ENCODE measurements at places on chromosomes 1 and 21.

DNA sequence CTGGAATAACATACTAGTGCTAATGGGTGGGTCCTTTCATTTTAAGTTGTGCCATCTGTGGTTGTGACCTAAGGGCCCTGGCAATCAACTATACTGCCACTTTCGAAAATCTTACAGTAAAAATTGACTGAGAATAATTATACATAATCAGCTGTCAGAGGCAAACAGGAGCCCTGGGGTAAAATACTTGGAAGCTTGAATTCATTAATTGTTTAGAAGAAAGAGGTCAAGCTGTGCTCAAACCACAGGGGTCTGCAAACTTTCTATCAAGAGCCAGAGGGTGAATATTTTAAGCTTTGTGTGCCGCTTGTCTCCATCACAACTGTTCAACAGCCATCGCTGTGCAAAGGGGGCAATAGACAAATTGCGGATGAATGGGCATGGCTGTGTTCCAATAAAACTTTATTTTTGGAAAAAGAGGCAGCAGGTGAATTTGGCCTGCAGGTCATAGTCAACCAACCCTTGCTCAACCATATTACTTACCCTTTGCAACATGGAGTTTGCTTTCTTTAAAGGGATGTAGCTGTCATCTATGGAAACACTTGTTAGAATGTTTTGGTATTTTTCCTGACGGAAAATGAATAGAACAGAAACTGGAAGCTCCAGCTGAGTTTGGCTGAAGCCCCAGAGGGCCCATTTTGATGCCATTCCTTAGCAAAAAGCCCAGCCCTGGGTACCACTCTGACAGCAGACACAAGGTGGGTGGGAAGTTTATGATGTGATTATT lies 35.7 kb upstream of the USP1 start:
- DNase-seq = no peak

DNA sequence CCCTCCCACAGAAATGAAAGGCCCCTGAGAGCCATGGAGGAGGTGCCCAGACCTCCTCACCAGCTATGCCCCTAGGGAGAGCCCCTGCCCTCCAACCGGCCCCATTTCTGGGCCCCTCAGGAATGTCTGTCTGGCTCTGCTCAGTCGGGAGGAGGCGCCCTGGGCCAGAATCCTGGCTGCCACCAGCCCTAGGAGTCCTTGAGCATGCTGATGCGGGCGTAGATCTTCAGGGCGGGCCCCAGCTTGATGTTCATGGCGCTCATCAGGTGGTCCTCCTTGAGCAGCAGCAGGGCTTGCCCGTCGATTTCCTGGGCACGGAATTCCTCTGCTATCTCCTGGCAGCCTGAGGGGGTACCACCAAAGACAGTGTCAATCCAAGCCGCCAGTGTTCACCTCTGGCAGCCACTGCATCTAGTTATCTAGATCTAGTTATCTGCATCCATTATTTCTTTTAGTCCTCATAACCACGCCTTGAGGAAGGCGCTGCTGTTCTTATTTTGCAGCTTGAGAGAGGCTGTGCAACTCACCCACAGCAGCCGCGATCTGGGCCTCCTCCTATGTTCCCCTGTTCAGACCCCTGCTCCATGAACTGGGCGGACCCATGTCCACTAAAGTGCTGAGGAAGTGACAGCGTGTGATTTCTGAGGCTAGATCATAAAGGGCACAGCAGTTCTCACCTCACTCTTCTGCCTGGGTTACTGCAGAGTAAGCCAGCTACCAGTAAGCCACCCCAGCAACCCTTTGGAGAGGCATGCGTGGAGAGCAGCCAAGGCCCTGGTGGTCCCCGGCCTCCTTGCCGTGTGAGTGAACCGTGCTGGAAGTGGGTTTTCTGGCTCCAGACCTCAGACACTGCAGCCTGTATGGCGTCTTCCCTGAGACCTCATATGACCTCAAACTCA lies 4.0 kb upstream of the A3GALT2 start:
- no peak for DNase-seq

DNA sequence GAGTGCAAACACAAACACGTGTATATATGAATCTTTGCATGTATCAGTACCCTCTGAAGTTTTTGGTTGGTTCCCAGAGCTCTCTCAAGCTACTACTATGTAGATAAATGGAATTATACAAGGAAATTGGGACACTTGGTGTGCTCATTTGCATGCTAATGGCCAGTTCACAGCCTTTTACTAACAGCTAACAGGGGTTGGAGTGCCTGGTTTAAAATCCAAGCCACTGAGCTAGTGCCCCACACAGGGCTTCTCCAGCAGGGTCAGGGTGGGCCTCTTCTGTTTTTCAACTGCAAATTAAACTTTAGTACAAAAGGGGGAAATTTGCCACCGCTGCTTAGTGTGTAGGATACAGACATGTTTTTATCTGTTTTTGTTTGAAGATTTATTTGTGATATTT lies 121.0 kb downstream of the ATP5PO start:
- no peak for DNase-seq

DNA sequence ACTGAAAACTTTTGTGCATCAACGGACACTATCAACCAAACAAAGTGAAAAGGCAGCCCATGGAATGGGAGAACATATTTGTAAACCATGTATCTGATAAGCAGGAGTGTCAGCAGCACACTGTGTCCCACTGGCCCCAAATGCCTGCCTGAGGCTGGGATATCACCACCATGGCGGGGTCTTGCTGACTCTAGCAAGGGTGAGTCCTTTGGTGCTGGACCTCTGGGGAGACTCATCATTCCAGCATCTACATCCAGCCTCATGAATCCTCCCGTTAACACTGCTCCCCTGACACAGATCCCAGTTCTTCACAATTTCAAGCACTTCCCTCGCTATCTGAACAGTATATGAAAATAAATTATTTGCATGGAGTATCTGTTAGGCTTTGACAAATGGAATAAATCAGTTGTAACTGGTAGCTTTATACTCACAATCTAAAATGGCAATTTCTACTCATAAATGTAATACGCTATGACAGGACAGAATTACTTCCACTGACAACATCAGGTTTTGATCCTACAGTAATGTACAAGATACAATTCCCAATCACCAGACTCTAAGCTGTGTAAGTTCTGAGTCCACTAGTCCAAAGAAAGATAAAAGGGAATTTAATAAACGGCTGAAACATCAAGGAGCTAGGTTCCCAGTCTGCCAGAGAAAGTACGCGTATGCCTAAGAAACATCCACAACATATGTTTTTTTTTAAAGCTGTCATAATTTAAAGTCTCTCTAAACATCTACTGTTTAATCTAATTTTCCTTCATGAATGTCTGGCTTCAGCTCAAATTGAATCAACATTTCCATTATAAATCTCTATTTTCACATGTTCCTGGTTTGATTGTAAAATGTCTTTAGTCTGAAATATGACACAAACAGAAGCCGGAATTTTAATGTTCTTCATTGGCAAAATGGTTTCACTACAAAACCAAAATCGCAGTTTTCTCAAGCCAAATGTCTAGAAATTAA lies 95.1 kb downstream of the SIPA1L2 start:
- DNase-seq = no peak

DNA sequence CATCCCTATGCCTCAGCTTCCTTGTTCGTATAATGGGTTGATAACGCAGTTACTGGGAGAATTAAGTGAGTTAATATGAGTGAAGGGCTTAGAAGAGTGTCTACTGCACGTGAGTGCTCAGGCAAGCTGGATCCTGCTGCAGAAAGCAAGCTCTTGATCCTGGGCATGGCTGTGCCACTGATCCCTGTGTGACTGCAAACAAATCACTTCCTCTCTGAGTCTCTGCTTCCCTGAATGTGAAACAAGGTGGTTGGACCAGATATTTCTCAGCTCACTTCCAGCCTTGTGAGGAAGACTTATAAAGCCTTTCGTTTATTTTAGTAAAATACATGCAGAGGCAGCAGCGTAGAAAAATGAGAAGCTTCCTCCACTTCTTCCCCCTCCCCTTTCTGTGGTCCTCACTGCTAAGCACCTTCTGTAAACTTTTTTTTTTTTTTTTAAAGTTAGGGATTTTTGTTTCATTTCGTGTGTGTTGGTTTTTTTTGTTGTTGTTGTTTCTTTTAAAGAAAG lies 13.8 kb downstream of the PSEN2 start:
- DNase-seq = peak; percentile 38

DNA sequence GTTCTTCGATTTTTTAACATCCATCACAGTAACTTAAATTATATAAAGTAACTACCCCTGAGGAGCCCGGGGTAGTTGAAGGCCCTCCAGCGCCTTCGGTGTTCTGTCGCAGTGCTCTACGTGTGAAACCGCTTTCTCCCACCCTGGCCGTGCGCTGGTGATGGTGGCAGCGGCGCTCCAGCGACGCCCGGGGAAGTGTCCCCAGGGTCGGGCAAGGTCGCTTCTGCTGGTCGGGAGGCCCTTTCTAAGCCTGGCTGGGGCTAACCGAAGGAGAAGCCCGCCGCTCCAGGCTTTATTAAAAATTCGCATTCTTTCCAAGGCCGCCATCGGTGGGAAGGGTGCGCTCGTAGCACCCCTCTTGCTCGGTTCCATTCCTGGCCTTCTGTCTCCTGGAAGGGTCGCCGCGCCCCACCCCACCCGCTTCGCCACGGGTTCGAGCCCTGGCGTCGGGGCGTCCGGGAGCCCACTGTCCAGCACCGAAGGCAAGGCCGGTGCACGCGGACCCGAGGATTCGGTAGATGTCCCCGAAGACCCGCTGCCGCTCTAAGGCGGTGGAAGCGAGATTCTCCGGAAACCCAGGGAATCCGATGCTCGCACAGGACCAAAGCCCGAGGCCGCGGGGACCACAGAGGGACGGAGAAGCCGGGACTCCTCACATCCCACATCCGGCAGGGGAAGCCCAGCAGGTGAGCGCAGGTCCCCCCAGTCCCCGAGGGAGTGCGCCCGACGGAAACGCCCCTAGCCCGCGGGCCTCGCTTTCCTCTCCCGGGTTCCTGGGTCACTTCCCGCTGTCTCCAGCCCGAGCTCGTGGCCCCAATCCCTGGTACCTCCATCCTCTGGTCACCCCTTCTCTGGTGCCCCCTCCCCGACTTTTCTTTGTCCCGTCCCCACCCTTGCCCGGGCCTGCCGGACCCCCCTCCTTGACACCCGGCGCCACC lies 685 bp upstream of the RIPPLY3 start:
- no peak for DNase-seq

- peak; percentile 26 for DNase-seq
Observed at GRCh38 chr1:151967091-151967490, 26.6 kb downstream of the S100A10 start.

GRCh38 chr1:173451981-173452380 lies 25.2 kb upstream of the PRDX6 start:
- no peak for DNase-seq

DNA sequence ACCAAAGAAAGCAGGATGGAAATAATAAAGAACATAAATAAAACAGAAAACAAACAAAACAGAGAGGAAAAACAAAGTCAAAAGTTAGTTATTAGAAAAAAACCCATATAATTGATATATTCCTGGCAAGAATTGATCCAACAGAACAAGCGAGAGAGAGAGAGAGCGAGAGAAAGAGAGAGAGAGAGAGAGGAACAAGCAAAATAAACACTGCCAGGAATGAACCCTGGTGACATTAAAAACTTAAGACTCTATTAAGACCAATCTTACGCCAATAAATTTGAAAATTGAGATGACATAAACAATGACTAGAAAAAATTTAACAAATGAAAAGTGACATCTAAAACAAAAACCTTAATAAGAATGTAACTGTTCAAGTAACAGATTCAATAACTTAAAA lies 64.1 kb downstream of the COP1 start:
- no peak for DNase-seq

GRCh38 chr1:246768403-246769020 lies 44.3 kb downstream of the SCCPDH start:
- DNase-seq = no peak

DNA sequence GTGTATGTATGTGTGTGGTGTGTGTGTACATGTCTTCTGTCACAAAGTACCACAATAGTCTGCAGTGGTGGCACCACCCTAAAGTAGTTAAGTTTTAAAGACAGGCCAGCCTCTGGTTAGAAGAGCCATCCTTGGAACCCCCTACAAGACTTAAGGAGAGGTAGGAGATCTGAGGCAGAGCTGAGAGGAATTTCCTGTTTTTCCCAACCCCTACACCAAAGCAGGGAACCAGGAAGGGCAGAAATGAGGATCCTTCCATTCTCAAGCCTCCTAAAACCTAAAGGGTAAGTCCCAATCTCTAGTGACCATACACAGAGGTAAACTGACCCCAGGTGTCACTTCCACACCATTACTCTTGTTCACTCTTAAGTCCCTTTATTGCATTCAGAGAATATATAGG lies 11.1 kb downstream of the PEA15 start:
- no peak for DNase-seq

DNA sequence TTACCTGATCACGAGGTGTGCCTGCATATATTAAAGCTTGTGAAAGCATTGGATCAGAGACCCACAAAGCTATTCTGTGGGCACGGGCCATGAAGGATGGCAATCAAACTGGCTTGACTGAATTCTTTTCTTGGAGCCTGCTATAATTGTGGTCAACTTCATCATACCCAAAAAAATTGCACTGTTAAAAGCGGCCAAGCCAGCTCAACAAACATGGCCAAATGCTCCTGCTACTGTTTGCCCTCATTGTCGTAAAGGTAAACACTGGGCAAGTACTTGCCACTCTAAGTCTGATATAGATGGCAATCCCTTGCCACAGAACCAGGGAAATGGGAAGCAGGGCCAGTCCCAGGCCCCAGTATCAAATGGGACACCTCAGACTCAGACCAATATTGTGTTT lies 6.6 kb upstream of the GSTM5 start:
- DNase-seq = no peak

DNA sequence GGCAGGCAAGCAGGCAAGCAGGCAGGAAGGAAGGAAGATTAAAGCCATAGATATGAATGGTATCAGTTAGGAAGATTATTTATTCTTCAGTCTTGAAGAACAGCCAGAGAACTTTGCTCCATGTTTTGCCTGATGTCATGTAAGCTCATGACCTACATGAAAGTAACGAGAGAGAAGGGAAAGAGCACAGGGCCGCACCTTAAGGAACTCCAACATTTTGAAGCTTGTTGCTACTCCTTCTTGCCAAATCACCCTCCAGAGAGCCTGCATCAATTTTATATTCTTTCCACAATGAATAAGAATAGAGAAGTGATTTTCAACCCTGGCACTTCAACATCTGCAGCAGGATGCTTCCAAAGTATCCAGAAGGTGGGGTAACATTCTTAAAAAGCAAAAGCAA lies 78.0 kb upstream of the EFHD2 start:
- no peak for DNase-seq

DNA sequence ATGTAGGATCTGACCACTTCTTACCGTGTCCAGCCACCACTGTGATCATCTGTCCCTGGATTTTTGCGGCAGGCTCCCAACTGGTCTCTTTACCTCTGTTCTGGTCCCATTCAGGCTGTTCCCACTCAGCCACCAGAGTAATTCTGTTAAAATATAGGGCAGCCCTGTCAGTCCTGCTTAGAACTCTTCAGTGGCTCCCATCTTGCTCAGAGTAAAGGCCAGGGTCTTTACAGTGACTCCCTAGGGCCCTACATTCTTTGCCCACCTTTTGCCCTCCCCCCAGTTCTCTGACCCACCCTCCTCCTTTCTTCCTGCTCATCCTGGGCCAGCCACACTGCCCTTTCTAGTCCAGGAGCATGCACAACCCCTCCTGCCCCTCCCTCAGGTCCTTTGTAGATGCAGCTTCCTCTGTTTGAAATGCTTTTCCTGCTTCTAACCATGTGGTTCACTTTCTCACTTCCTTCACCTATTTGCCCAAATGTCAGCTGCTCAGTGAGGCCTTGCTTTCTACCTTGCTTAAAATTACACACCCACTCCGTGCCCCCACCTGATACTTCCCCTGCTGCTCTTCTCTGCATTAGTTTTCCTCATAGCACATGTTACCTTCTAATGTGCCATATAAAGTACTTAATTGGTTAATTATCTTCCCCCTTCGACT lies 7.8 kb downstream of the UBIAD1 start:
- DNase-seq = no peak

- DNase-seq = no peak
Observed at GRCh38 chr1:191101960-191102359, 624.3 kb upstream of the BRINP3 start.
